ENCODE measurements at places on chromosomes 1 and 21.

GRCh38 chr1:209433649-209434031 lies 149.9 kb upstream of the CAMK1G start:
- no peak for DNase-seq

GRCh38 chr1:208524376-208524775 lies 280.2 kb upstream of the PLXNA2 start:
- no peak for DNase-seq

GRCh38 chr1:230647321-230647720 lies 5.0 kb downstream of the COG2 start:
- DNase-seq, result no peak

DNA sequence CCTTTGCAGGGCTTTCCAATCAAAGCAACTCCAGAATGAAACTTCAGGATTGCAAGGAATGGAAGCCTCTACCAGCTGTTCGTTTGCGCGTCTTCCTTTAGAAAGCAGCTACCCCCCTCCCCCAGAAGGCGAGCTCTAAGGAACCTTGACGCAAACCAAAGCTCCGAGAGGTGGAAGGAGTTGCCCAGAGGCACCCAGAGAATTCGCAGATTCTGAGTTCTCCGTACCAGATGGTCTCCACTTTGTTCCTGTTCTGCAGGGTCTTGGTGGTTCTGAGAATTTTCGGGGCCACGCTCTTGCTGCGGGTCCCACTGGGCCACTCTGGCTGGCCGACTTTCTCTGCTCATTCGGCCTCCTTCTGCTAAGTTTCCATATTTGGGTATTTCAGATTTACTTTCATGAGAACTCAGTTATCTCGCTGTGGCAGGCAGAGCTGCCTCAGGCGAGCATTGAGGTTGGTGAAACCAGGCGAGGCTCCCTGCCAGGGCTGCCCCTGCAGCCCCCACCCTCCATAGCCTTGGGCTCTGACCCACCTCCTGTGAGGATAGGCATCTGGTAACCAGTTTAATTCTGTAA lies 801 bp downstream of the TRAF5 start:
- peak; percentile 39 for DNase-seq

DNA sequence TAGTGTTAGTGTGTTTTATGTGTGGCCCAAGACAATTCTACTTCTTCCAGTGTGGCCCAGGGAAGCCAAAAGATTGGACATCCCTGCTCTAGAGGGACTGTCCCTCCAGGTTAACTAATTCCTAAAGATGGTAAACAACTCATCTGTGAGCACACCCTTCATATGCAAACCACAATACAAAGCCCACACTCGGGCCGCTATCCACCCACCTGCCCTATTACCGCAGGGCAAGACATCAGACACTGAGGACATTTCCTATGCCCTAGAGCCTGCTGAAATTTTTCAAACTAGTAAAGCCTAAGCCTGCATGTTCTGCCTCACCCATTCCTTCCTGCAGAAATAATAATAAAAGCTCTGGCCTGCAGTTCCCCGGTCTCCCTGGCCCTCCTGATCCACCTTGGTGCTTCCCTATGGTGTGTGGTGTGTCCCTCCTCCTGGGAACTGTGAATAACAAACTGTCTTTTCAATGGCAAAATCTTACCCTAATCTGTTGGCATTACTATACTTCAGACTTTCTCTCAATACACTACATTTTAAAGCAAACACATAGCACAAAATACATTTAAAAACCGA lies 39.3 kb upstream of the NTPCR start:
- no peak for DNase-seq
